ENCODE measurements at places on chromosomes 2 and 18.

DNA sequence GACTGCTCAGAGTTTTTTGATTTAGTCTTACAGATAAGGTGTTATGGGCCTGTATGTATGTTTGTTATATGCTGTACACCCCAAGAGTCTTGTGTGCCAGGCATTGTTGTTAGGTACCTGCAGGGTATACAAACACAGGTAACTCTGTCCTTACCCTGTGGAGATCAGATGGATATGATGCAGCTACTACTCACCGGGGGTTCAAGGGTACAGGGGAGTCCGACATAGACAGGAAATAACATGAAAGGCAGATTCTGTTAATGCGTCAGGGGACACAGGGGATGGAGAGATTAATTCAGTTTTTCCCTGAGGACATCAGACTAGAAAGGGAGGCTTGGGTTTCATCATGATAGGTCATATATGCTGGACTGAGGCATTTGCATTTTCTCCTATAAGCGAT lies 31.3 kb downstream of the TRAK2 start:
- DNase-seq: no peak

DNA sequence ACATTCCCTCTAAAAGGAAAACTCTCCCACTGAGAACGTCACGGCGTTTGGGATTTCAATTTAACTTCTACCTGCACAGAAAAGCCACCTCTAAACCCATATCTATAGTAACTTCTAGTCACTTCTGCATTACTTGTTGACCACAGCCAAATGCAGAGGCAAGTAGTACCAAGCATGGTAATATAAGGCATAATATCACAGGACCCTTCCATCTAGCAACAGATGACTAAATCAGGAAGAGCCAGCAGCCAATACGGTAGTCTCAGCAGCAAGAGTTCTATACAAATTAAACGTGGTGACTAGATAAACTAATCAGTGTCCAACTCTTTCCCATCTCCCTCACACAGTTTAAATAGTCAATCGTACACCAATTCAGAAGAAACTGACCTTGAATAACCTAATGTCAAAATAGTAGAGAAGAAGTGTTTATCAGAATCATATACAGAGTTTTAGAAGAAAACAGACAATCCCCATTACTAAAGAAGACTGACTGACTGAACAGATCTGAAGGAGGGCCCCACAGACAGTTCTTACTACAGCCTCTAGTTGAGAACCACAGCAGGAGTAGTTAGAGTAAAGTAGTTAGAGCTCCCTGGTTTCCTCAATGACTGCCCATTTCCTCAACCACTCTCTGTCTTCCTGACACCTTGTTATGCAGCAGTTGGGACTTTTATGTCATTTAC lies 30.0 kb downstream of the MEMO1 start:
- DNase-seq: no peak

DNA sequence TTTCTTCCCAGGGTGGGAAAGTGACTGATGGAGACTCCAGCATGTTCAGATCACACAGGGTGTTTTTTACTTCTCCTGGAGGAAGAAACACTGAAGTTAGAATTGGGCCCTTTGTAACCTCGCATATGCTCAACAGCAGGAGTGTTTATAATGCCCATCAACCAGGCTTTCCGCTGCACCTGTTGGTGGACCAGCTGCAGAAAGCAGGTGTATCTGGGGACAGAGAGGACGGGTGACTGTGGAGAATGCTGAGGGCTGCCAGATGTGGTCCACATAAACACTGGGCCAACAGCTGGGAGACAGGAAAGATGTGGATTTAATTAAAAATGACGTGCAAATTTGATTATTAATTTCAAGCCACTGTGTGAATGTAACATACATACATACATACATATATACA lies 335.5 kb upstream of the SPRED2 start:
- DNase-seq: no peak

DNA sequence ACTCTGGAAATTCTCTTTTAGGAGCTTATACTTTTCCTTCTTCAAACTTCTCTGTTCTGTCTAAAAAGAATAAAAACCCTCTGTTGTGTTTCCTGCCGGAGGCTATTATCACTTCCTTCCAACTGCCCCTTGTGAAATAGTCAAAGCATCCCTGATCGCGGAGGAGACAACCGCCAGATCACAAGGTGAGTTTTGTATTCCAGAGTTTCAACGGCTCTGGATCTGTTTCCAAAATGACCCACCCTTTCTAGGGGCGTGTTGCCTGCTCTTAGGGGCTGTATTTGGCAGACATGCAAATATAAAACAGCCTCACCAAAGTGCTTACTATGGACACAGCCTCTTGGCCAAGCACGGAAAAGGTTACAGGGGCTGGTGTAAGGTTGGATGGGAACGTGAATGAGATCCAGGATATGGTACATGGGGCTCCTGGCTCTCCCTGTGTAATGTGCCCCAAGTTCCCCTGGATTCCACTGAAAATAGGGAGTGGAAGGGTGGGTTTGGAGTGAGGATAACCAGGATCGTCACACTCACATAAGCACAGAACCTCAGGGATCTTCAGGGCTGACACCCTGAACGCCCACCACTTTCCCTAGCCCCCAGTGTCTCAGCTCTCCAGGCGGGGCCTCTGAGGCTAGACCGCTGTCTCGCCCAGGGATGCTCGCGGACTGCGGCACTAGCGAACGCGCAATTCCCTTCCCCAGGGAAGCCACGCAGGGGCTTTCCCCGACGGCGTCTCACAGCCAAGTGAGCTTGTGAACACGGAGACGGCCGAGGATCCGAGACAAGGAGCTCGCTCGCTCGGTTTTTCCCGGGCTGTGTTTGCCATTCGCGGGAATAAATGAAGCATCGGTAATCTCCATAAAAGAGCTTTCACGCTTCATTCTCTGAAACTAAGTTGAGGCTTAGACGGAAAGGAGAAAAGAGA lies 14.4 kb downstream of the EN1 start:
- DNase-seq: no peak

DNA sequence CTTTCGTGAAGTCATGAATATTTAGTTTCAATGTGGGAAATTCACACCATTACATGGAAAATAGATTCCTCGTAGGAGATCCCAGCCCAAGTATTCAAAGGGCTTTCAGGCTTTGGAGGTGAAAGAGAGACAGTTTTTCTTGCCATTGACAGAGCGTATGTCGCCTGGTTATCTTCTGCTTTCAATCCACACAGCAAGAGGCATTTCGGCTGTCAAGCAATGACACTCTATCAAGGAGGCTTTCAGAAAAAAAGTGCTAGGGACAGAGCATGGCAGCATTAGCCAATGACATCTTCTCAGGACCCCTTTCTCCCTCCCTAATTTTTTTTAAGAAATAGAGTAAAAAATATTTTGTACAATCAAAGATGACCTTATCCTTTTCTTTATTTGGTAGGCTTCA lies 492.8 kb downstream of the TMEM182 start:
- no peak for DNase-seq

DNA sequence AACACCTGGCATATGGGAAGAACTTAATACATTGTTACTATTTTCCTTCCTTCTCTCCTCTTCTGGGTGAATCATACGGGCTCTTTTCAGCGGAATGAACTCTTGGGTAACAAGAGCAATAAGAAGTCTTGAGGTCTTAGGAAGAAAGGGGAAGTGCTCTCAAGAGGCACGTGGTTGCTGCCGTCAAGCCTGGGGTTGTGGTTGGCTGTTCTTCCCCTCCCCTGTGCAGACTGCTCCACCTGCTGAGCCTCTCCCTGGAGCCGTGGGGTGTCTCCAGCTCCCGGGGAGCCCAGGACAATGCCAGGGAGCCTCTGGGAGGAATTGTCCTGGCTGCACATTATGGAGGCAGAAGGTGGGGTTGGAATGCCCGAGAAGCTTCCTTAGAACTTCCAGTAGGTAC lies 19.4 kb downstream of the TOGARAM2 start:
- no peak for DNase-seq

DNA sequence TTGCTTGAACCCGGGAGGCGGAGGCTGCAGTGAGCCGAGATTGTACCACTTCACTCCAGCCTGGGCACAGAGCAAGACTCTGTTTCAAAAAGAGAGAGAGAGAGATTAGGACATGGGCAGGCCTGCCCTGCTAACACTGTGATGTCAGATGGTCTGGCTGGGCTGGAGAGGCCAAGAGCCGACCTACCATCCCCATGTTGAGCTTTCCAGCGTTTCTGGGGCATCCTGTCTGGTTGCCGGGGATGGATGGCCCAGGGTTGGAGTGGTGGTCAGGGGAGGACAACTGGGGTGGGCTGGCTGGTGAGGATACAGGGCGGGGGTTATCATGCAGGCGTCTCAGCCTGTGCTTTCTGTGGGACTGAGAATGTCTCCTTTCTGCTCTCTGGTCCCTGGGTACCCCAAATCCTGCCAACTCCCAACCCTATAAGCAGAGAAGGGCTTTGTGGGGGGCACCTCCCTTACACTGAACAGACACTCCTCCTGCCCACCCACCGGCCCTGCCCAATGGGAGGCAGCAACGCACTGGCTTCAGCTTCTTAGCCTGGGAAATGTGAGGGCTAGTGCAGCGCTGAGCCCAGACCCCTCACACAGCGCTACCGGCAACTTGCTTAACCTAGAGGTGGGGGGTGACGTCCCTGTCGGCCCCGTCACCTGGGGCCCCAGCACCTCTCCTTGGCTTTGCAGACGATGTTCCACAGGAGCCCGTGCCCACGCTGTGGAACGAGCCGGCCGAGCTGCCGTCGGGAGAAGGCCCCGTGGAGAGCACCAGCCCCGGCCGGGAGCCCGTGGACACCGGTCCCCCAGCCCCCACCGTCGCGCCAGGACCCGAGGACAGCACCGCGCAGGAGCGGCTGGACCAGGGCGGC lies 5.4 kb downstream of the SNORC start:
- DNase-seq: no peak

DNA sequence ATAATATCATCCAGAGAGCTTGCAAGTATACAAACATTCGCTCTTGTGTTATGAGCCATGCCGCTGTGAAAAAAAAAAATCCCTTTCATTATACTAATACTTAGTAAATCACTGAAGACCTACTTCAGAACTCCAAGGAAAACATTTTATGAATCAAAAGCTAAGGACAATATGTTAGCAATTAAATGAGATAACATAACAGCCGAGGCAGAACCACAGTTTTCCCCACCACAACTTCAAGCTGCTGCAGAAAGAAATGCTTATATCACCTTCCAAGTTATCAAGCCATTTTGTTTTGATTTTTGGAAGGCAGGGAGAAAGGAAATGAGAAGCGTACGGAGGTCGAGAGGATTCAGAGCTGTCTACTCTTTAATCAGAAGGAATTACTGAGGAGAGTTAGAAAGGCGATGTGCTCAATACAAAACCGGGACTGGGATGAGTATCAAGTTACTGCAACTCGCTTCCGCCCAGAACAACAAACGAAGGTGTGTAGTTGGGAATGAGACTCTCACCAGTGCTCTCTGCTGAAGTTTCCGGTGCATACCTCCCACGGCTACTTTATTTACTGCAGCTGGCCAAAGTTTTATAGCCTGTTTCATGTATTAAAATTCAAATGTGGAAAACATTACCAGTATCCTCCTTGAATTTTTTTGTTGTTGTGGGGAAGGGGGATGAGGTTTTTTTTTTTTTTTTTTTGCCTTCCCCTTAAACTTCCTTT lies 292.2 kb upstream of the CCDC68 start:
- no peak for DNase-seq

DNA sequence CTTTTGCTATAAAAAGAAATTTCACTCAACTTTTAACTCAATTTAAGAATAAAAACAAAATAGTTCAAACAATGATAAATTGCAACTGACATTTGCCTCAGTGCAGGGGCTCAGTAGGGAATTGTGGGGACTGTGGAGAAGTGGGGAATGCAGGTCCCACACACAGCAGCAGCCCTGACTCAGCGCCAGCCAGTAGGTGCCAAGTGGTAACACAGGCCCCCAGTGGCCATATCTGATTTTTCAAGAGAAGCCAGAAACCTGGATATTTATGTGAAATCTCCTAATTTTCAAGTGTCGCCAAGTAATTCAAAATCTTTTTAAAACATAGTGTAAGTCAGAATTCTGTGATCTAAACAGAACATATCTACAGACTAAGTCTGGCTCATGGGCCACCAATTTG lies 186.3 kb downstream of the EN1 start:
- no peak for DNase-seq

- no peak for DNase-seq
Observed at GRCh38 chr18:62209046-62209445, 22.0 kb downstream of the RELCH start.

- no peak for DNase-seq
Observed at GRCh38 chr2:189210250-189211087, 30.9 kb upstream of the COL5A2 start.

GRCh38 chr2:64591188-64591587 lies 62.5 kb downstream of the SERTAD2 start:
- DNase-seq: no peak

GRCh38 chr2:162636206-162636728 lies 202.3 kb downstream of the KCNH7 start:
- DNase-seq: no peak

Measured in cortex of kidney (tissue), 1 donor.